ENCODE measurements at places on chromosomes 4 and X.

GRCh38 chr4:62627141-62627540 lies 1427.0 kb downstream of the ADGRL3 start:
- DNase-seq = no peak
- H3K27ac ChIP-seq = no peak overlapping the region
- no peak overlapping the region for H3K4me3 ChIP-seq
- H3K27me3 ChIP-seq = no peaks in the 10 kb centered on the region

- no peaks in the 10 kb centered on the region for H3K4me1 ChIP-seq
- H3K27ac ChIP-seq = no peak overlapping the region
- H3K36me3 ChIP-seq = peaks cover 29% of the 10 kb centered on the region
- H3K4me3 ChIP-seq = no peak overlapping the region
- DNase-seq = no peak
These were observed 31.8 kb upstream of the PDLIM5 start for GRCh38 chr4:94419956-94420355.

DNA sequence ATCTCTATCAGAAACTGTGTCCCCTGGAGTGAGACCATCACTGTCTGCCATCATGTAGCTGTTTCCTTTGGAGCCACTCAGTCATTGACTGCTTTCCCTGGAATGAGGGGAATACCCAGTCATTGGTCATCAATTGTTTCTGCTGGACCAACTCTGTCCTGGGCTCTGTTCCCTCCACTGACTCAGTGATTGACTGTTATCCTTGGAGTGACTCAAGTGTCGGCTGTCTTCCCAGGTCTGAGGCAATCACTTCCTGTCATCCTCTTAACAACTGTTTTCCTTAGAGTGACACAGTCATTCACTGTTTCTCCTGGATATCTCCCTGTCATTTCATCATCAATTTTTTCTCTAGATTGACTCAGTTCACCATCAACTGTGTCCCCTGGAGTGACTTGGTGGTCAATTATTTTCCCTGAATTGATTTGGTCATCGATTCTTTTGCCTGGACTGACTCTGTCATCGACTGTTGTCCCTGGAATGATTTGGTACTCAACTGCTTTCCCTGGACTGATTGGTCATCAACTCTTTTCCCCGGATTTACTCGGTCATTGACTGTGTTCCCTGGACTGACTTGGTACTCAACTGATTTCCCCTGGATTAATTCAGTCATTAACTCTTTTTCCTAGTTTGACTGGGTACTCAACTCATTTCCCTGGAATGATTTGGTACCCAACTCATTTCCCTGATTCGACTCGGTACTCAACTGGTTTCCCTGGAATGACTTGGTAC lies 327.9 kb upstream of the VCX start:
- no peak for DNase-seq
- no peaks in the 10 kb centered on the region for H3K4me1 ChIP-seq
- no peaks in the 10 kb centered on the region for H3K36me3 ChIP-seq

GRCh38 chr4:83002329-83002728 lies 8.3 kb downstream of the LIN54 start:
- DNase-seq = no peak
- no peak overlapping the region for H3K27ac ChIP-seq
- peaks cover 3% of the 10 kb centered on the region for H3K36me3 ChIP-seq
- H3K27me3 ChIP-seq = no peaks in the 10 kb centered on the region

DNA sequence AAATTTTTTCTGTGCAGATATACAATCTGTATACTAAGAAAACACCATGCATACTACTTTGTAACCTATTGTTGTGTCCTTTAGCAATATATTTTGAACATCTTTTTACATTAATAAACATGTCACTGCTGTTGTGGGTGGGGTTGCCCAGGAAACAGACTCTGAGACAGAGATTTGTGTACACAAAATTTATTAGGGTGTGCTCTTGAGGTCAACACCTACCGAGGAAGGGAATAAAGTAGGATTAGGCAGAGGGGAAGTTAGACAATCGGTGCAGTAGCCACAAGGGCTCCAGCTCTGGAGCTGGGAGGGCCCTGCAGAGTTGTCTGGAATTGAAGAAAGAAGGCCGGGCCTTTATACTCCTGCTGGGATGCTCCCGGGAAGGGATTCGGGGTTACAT lies 56.4 kb downstream of the CXorf58 start:
- DNase-seq = no peak
- H3K4me1 ChIP-seq = peaks cover 9% of the 10 kb centered on the region
- no peaks in the 10 kb centered on the region for H3K27me3 ChIP-seq
- H3K36me3 ChIP-seq = no peaks in the 10 kb centered on the region
- H3K27ac ChIP-seq = no peak overlapping the region

GRCh38 chr4:163113921-163114713 lies 52.6 kb downstream of the NAF1 start:
- no peak overlapping the region for H3K4me3 ChIP-seq
- no peak overlapping the region for H3K27ac ChIP-seq
- peaks cover 31% of the 10 kb centered on the region for H3K36me3 ChIP-seq
- no peaks in the 10 kb centered on the region for H3K27me3 ChIP-seq
- H3K4me1 ChIP-seq = peaks cover 4% of the 10 kb centered on the region

DNA sequence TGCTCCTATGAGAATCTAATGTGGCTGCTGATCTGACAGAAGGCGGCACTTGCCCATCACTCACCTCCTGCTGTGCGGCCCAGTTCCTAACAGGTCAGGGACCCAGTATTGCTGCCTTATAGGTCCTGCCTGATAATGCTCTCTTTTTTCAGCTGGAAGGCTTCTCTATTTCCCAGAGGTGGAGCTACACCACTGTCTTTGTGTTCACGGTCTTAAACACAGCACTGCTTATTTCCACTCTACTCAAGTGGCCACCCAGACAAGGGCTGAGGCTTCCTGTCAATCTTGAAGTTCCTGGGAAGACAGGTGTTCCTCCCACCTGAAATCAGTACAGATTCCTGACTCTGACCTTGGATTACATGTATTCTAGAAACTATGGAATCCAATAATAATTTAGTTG lies 270.6 kb downstream of the NR3C2 start:
- H3K4me3 ChIP-seq = no peak overlapping the region
- no peaks in the 10 kb centered on the region for H3K27me3 ChIP-seq
- DNase-seq = no peak
- H3K4me1 ChIP-seq = peaks cover 46% of the 10 kb centered on the region
- H3K36me3 ChIP-seq = peaks cover 19% of the 10 kb centered on the region
- H3K27ac ChIP-seq = peak overlapping the region; percentile 69

DNA sequence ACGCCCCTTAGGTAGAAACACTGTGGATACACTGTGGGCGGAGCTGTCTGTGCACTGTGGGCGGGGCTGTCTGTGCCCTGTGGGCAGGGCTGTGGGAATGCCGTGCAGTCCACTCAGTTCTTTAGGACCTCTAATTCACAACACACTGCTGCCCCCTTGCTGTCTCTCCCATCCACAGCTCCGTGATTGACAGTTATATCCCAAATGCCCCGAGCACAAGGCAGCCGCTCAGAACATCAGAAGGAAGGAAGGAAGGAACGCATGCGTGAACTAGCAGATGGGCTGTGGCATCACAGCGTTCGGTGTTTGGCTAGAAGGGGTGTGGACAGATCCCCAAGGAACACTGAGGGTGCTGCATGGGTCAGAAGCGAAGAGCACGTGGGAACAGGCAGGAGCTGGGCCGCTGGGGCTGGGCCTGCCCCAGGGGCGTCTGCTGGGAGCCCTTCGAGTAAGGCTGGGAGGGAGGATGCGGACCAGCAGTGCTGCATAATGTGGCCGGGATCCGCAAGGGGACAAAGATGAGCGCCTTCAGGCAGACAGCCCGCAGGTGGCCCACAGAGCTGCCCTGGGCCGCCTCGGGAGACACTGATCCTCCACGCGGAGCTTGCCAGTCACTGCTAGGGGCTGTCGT lies 29.8 kb downstream of the ACOX3 start:
- H3K27ac ChIP-seq = no peak overlapping the region
- H3K4me1 ChIP-seq = peaks cover 6% of the 10 kb centered on the region

- H3K36me3 ChIP-seq = no peaks in the 10 kb centered on the region
- DNase-seq = no peak
- no peak overlapping the region for H3K27ac ChIP-seq
- H3K4me1 ChIP-seq = no peaks in the 10 kb centered on the region
These were observed 48.3 kb downstream of the RAI2 start for GRCh38 chrX:17812763-17813162.

DNA sequence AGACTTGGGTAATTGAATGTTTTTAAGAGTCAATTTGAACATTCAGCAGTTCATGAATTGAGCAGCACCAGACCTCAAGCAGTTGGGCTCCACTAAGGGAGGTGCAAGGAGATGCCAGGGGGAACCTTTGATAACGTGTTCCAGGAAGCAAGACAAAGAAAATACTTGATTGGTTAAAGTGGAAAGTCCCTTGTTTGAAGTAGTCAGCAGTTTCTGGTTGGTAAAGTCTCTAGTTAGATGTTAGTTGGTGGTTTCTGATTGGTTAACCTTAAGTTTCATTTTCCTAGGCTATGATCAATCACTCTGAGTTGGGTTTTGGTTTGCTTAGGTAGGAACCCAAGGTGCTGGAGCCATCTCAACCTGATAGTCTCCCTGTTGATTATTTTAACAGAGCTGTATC lies 4.0 kb downstream of the HERC6 start:
- no peaks in the 10 kb centered on the region for H3K27me3 ChIP-seq
- peak; percentile 22 for DNase-seq
- H3K36me3 ChIP-seq = no peaks in the 10 kb centered on the region
- H3K27ac ChIP-seq = peak overlapping the region; percentile 91
- H3K4me3 ChIP-seq = peak overlapping the region; percentile 62

DNA sequence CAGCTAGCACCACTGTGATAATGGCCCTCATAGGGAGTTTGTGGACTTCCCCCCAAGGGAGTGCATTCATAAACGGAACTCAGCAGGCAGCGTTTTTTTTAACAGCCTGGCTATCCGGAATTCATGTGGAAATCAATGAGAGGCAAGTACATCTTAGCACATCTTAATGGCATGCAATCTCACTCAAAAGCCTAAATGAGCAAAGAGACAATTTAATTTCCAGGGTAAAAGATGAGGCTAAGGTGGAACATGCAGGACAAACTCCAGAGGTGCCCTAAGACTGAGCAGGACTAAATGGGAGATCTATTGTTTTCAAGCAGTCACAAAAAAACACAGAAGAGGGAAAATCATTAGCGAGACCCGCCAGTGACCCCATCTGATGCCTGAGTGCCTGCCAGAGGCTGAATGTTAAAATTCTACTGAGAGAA lies 243.5 kb upstream of the KCNIP4 start:
- H3K27ac ChIP-seq = no peak overlapping the region
- H3K27me3 ChIP-seq = no peaks in the 10 kb centered on the region
- no peaks in the 10 kb centered on the region for H3K36me3 ChIP-seq
- no peak for DNase-seq
- H3K4me1 ChIP-seq = no peaks in the 10 kb centered on the region

- peaks cover 7% of the 10 kb centered on the region for H3K4me1 ChIP-seq
- H3K36me3 ChIP-seq = no peaks in the 10 kb centered on the region
- H3K4me3 ChIP-seq = no peak within 1 kb of the TSS
- no peak within 1 kb of the TSS for H3K27ac ChIP-seq
- peaks cover 44% of the 10 kb centered on the region for H3K27me3 ChIP-seq
These were observed at the start of gene CRMP1 for GRCh38 chr4:5893004-5893580. Gene CRMP1 (minus strand): TSS chr4:5893086. CDS start chr4:5892969, 117 bp downstream.

DNA sequence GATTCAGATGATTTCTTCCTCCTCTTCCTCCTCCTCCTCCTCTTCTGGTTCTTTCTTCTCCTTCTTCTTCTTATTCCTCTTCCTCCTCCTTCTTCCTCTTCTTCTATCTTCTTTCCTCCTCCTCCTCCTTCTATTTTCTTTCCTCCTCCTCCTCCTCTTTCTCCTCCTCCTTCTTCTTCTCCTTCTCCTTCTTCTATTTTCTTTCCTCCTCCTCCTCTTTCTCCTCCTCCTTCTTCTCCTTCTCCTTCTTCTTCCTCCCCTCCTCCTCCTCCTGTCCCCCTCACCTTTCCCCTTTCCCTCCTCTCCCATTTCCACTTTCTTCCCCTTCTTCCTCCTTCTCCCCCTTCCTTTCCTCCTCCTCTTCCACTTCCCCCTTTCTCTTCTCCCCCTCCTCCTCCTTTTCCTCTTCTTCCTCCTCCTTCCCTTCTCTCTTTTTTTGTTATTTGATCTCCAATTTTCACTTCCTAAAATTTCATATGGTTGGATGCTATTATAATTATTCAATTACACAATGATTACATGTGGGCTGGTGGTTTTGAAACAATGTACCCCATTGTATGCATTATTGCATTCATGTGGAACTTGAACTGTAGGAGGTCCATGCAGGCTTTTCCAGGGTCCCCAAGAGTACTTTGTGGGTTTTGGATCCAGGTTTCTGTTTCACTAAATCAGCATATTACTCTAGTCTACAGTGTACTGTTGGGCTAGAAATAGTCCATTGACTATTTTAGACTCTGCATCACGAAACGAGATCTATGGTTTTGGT lies 68.1 kb downstream of the SORBS2 start:
- H3K4me1 ChIP-seq = no peaks in the 10 kb centered on the region
- H3K36me3 ChIP-seq = no peaks in the 10 kb centered on the region
- peaks cover 1% of the 10 kb centered on the region for H3K27me3 ChIP-seq
- no peak overlapping the region for H3K27ac ChIP-seq
- DNase-seq = no peak

DNA sequence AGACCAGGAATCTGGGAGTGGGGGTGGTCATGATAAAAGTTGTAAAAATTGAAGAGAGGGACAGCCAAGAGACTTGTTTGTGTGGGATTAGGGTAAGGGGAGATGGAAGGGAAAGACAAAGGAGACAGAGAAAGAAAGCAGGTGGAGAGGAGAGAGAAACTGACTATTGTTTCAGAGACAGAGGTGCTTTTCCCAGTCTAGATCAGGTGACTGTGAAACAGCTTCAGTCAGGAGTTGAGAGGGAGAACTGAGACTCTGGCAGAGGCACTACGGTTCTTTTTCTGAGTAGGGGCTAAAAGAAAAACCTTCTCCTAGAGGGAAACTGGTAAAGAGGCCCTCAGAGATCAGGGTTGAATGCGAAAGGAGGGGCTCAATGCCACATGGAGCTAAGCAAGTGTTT lies 106.4 kb downstream of the KDR start:
- H3K27me3 ChIP-seq = peaks cover 14% of the 10 kb centered on the region
- no peak overlapping the region for H3K4me3 ChIP-seq
- H3K4me1 ChIP-seq = peaks cover 3% of the 10 kb centered on the region
- no peaks in the 10 kb centered on the region for H3K36me3 ChIP-seq
- DNase-seq = no peak

DNA sequence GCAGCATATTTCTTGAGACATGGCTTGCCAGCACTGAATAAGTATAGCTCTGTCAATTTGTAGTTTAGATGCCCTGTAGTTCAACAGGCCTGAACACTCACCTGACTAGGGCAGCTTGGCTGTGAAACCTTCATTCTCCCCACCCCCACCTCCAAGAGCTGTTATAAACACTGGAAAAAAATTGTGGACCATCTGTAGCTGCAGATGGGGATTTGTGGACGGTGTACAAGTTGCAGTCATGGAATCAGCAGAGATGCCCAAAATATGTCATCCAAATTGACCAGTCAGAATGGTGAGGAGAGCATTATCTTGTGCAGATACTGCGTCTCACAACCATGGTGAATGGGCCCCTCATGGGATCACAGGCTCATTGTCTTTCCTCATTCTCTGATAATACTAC lies 76.2 kb upstream of the PAQR3 start:
- H3K4me3 ChIP-seq = no peak overlapping the region
- no peaks in the 10 kb centered on the region for H3K4me1 ChIP-seq
- H3K27ac ChIP-seq = no peak overlapping the region

GRCh38 chr4:109913596-109914241 lies 1.0 kb downstream of the EGF start:
- no peak for DNase-seq
- no peaks in the 10 kb centered on the region for H3K36me3 ChIP-seq
- peaks cover 11% of the 10 kb centered on the region for H3K27me3 ChIP-seq
- no peak overlapping the region for H3K27ac ChIP-seq
- no peak overlapping the region for H3K4me3 ChIP-seq
- no peaks in the 10 kb centered on the region for H3K4me1 ChIP-seq

Data from naive thymus-derived CD8-positive, alpha-beta T cell (primary cell).